ENCODE measurements at places on chromosomes 12 and 14. TPM values are rescaled to one million over a fixed set of nuclear protein-coding genes. Genes with fewer than 3 reads are reported as not detected.

The TMEM121 gene
- polyA plus RNA-seq: 1.8 TPM

The KRT82 gene
- not detected for polyA plus RNA-seq

The TPPP2 gene
- polyA plus RNA-seq: not detected

The SCARB1 gene
- 10.1 TPM for polyA plus RNA-seq

The RILPL1 gene
- 3.4 TPM for polyA plus RNA-seq

The AKAP3 gene
- polyA plus RNA-seq: 0.92 TPM

The LTB4R2 gene
- polyA plus RNA-seq: 2.6 TPM

The HOXC6 gene
- polyA plus RNA-seq: 3.1 TPM

The ITGB7 gene
- polyA plus RNA-seq: 1.9 TPM

The JDP2 gene
- polyA plus RNA-seq: 49.8 TPM

The MEG3 gene
- polyA plus RNA-seq: 60.4 TPM

The LUM gene
- polyA plus RNA-seq: 17.0 TPM

The ATL1 gene
- polyA plus RNA-seq: 1.6 TPM

The SLC25A47 gene
- not detected for polyA plus RNA-seq

The CNTN1 gene
- 0.11 TPM for polyA plus RNA-seq

The CIROP gene
- not detected for polyA plus RNA-seq

The KRT2 gene
- not detected for polyA plus RNA-seq

The LHX5 gene
- not detected for polyA plus RNA-seq

The ARMH4 gene
- 0.61 TPM for polyA plus RNA-seq

The TMEM30B gene
- 1.6 TPM for polyA plus RNA-seq

The NCKAP5L gene
- polyA plus RNA-seq: 17.4 TPM

The SMIM41 gene
- polyA plus RNA-seq: not detected

The SLC17A8 gene
- polyA plus RNA-seq: 0.01 TPM

The KRAS gene
- 9.7 TPM for polyA plus RNA-seq

The ANP32D gene
- not detected for polyA plus RNA-seq

The ZNF385A gene
- polyA plus RNA-seq: 23.8 TPM

The CCDC197 gene
- not detected for polyA plus RNA-seq
